ENCODE measurements at places on chromosomes 4 and X. TPM values are rescaled to one million over a fixed set of nuclear protein-coding genes. Genes with fewer than 3 reads are reported as not detected.

The ATP10D gene
- 1.2 TPM for polyA plus RNA-seq

The GABRA4 gene
- polyA plus RNA-seq, result not detected

The OPRPN gene
- not detected for polyA plus RNA-seq

The BEX5 gene
- polyA plus RNA-seq, result 0.19 TPM

DNA sequence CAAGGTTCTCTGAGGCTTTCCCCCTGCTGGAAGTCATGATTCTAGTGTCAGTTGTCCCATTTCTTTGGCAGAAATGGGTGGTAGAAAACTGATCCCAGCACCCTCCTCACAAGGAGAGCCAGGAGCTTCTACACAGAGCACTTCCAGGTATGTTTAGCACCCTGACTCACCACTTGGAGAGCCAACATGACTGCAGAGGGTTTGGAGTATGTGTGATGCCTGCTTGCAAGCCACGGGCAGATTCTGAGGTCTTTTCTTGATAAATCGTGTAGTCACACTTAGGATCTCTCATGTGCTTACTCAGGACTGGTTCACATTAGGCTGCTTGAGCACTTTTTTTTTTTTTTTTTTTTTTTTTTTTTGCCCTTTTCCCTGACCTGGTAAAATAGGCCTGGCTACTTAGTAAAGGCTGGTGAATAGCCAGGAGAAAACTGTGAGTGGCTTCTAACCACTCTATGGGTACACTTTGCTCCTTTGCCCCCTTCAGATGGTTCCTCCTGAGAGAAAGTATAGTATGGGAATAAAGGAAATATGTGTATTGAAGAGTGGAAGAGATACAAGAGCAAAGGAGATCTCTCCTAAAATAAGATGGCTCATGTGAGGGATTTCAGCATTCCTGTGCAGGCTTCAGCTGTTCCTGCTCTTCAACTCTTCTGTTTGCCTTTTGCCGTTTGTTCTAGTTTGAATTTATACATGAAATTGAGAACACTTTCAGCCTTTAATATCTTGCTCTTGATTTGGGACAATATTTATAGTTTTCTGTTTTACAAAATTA is 103.6 kb downstream of the EMCN start:
- peak; percentile 56 for DNase-seq

GRCh38 chr4:78781924-78782323 is 5.8 kb downstream of the BMP2K start:
- no peak for DNase-seq

DNA sequence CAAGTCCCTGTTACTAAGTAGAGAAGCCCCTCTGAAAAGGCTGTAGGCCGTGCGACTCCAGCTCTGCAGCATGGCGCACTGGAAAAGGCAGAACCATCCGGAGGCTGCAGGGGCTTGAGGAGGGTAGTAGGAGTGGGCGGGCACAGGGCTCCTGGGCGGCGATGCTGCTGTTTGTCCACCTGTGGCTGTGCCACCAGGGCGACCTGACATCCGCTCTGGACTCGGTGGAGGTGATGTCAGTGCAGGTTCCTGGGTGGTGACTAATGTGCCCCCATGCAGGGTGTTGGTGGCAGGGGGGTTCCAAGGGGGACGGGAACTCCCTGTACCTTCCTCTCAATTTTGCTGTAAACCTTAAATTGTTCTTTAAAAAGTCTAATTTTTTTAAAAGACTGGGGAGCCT is 58.3 kb downstream of the PCGF3 start:
- DNase-seq, result peak; percentile 42

- DNase-seq, result no peak
Measured at GRCh38 chr4:176840166-176840565, 47.4 kb upstream of the VEGFC start.

GRCh38 chrX:15055146-15055930 is 182.1 kb downstream of the MOSPD2 start:
- DNase-seq, result no peak

DNA sequence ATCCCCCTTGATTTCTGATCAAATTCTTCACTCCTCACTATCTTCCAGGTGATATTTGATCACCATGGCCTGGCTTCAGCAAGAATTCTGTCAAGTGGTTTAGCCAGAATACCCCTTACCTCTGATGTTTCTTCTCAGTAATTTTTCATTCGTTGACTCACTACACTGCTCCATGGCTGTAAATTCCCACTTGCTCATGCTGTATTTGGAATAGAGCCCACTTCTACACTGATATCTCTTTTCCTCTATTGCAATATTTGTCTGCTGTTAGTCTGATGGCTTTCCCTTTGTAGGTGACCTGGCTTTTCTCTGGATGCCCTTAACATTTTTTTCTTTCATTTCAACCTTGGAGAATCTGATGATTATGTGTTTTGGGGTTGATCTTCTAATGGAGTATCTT is 73.9 kb upstream of the DIPK2B start:
- DNase-seq, result no peak

GRCh38 chr4:157713342-157713741 is 459.5 kb downstream of the GASK1B start:
- no peak for DNase-seq

DNA sequence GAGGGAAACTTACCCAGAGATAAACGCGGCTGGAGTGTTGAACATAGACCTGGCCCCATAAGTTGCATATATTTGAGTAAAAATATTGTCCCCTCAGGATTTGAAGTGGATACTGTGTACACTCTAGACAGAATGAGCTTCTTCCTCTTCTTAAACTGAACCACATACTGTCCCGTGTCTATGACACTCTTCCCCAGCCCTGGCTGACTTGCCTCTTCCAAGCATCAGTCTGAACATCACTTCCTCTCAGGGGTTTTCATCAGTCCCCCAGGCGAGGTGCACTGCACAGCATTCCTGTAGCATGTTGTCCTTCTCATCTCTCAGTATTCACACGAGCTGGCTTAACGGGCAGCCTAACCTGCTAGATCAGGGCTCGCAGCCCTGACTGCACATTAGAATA is 80.5 kb upstream of the TMEM150C start:
- no peak for DNase-seq

GRCh38 chr4:164177753-164178152 is 576.2 kb upstream of the SMIM31 start:
- no peak for DNase-seq

DNA sequence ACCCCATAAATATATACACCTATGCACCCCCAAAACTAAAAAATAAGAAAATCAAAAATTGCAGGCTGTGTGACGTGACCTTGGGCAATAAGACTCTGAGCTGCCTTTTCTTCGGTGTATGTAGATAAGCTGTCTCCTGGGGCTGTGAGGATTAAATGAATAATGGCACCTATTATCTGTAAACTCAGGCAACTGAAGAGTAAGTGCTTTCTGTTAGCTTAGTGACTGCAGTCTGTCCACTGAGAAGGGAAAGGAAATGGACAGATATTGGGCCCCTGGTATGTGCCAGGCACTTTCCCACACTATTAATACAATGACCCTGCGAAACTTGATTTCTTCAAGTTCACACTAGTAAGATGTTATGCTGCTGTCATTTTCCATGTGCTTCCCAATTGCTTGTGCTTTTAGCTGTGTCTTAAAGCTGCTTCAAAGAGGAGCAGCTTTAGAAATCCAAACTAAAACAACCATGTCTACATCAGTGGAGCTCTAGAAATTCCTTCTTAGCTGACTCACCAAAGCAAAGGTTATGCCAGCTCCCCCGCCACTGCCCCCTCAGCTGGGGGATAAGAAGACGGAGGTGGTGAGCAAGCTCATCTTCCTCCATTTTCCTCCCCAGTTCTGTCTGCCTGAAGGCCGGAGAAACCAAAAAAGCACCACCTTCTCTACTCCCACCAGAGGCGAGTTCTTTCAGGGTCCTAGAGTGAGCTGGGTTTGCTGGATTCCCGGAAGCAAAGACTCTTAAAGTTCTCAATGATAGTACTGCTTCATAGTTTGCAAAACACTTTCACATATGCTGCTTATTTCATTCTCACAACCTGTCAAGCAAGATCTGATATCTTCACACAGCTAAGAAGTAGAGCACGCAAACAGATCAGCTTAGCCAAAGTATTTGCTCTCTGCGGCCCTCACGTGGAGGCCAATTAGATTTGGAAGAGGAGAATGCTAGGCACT is 8.8 kb upstream of the DGAT2L6 start:
- no peak for DNase-seq

- DNase-seq, result no peak
Measured at GRCh38 chr4:56757261-56757746, 64.2 kb downstream of the SPINK2 start.

- DNase-seq, result no peak
Measured at GRCh38 chr4:155713911-155714310, 44.9 kb upstream of the GUCY1B1 start.
